Mucosa of descending colon (tissue), 3 donors: ENCODE measurements at places on chromosomes 1 and 21. TPM values are rescaled to one million over a fixed set of nuclear protein-coding genes. Genes with fewer than 3 reads are reported as not detected.
A peak's percentile ranks its signal among the peaks of the same experiment; 100 is the strongest.

Gene PDC
- not detected for total RNA-seq

Gene TTC39A
- total RNA-seq, result 95.1 TPM

- DNase-seq, result no peak
Measured at GRCh38 chr1:244444854-244445253, 6.9 kb downstream of the ADSS2 start.

GRCh38 chr1:64711266-64711665, 33.6 kb upstream of the RAVER2 start:
- DNase-seq, result no peak

DNA sequence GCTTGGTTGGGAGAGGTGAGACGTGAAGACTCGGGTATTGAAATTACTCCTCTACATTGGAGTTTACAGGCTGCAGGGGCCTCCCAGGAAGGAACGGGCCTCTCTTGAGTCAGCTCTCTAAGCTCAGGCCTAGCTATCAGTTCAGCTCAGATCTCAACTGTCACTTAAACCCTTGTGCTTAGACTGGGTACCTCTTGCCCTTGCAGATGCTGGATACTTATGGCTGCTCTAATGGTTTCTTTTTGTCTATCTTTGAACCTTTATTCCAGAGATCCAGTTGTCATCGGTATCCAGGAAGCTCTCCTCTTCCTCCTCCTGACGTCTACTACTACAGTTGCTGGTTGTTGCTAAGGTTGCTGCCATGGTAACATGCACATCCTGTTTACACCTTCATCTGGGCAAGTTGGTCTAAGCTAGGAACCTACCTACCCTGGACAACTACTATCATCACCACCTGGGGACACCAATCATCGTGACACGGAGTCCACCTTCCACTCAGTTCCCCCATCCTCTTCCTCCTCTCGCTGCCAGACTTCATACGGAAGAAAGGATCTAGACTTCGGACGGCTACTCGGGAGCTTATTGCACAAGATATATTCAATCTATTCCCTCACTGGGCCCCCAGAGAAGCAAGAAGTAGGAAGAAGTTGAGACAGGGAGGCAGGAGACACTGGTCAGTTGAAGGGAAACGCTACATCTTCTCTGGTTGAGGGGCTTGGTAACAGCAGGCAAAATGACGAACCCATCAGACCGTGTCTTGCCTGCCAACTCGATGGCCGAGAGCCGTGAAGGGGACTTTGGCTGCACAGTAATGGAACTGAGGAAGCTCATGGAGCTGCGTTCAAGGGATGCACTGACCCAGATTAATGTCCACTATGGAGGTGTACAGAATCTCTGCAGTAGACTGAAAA, 56.1 kb downstream of the ATP2B4 start:
- peak; percentile 35 for DNase-seq
